ENCODE measurements at places on chromosomes 3 and 15.
A peak's percentile ranks its signal among the peaks of the same experiment; 100 is the strongest.

DNA sequence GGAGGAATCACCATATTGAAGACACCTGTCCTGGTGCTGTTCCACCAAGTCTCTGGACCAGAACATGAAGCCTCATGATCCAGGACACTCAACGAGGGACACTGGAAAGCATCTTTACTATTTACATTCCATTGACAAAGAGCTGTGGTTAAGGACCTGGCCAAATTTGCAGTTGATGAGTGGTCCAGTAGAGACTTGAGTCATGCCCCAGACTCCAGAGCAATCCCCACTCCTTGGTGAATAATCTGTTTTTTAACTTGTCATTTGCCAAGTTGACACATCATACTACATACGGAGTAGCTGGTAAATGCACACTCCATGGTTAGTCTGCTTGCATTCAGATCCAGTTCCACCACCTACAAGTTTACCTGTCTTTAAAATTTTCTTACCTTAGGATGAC, 1.2 kb upstream of the COL6A6 start:
- no peak for DNase-seq

- peak; percentile 61 for DNase-seq
These were observed 59.6 kb upstream of the LMCD1 start for GRCh38 chr3:8441969-8442559.

- DNase-seq: no peak
These were observed 12.7 kb downstream of the HMCES start for GRCh38 chr3:129291236-129291886.

- no peak for DNase-seq
These were observed 12.8 kb upstream of the UTS2B start for GRCh38 chr3:191343115-191343514.

DNA sequence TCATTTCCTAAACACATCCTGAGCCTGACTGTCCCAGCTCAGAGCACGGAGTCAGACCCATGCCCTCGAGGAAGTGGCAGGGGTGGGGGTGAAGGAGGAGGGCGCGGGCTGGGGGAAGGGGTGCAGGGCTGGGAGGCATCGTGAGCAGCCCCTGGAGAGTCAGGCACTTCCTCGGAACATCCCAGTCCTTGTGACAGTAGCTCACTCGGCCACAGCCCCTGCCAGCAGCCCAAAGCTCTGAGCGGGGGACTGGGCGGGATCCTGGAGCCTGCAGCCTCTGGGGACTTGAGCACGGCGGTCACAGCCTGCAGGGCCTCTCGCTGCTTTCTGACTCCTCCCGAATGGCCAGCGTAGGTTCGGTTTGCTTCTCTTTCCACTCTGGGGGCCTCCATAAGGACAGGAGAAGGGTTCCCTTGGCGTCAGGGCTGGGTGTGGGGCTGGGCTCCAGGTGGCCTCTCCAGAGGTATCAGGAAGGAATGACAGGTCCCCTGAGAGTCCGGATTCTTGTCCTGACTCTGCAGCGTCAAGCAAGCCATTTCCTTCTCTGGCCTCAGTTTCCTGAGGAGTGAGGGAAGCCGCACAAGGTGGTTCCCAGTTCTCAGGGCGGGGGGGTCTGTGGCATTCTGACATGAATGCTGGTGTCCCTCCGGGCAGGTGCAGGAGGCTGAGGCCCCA, 20.9 kb downstream of the PSTPIP1 start:
- no peak for DNase-seq

GRCh38 chr3:119817583-119818363, 35.9 kb downstream of the NR1I2 start:
- no peak for DNase-seq

- DNase-seq: peak; percentile 95
These were observed 92.8 kb upstream of the BCL6 start for GRCh38 chr3:187838016-187838540.
